ENCODE measurements at places on chromosomes 6 and 20. TPM values are rescaled to one million over a fixed set of nuclear protein-coding genes. Genes with fewer than 3 reads are reported as not detected.

The ANKRD66 gene
- total RNA-seq: not detected

The C6orf163 gene
- 1.4 TPM for total RNA-seq

The ZNF165 gene
- total RNA-seq: 5.8 TPM

The TP53INP2 gene
- total RNA-seq: 8.0 TPM

The ADGRF5 gene
- not detected for total RNA-seq

Measured in H9 (cell line).